AML-193 (cell line): ENCODE measurements at places on chromosomes 1 and 21.

GRCh38 chr1:234840843-234841242 is 230.9 kb upstream of the IRF2BP2 start:
- DNase-seq: no peak

- no peak for DNase-seq
These were observed 174.7 kb downstream of the ADGRL4 start for GRCh38 chr1:78831731-78832360.

- DNase-seq: no peak
These were observed 33.8 kb upstream of the NFASC start for GRCh38 chr1:204836856-204837255.

DNA sequence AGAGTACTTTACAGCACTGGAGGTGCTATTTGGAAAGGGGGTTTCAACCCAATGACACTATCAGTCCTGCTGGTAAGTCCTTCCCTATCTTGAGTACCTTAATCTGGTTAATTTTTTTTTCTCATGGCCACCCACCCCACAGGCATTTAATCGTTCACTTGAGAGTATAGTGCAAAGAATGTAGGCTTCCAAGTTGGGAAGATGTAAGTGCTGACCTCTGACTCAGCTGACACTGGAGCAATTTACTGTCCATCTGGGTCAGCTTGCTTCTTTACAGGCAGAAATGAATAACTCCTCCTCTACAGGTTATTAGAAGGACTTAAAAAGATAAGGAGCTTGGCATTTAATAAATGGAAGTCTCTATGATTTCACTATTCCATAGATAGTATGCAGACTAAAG is 89.6 kb downstream of the AK5 start:
- no peak for DNase-seq

DNA sequence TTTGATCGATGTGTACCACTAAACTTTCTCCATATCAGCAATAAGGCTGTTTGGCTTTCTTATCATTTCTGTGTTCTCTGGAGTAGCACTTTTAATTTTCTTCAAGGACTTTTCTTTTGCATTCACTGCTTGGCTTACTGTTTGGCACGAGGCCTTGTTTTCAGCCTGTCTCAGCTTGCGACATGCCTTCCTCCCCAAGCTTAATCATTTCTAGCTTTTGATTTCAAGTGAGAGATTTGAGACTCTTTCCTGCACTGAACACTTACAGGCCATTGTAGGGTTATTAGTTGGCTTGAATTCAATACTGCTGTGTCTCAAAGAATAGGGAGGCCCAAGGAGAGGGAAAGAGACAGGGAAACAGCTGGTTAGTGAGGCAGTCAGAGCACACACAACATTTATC is 120.6 kb upstream of the KCND3 start:
- no peak for DNase-seq

GRCh38 chr1:176167210-176167609 is 39.9 kb downstream of the COP1 start:
- DNase-seq: no peak

GRCh38 chr1:39622427-39622826 is 17.0 kb downstream of the HEYL start:
- DNase-seq: no peak

GRCh38 chr1:150479927-150480352 is 7.3 kb upstream of the TARS2 start:
- no peak for DNase-seq

- DNase-seq: peak; percentile 9
These were observed 125.9 kb downstream of the HFM1 start for GRCh38 chr1:91278754-91279153.

- DNase-seq: no peak
These were observed 84.4 kb downstream of the AKT3 start for GRCh38 chr1:243765676-243766075.

GRCh38 chr1:67084765-67085318 is 30.9 kb upstream of the SLC35D1 start:
- no peak for DNase-seq

DNA sequence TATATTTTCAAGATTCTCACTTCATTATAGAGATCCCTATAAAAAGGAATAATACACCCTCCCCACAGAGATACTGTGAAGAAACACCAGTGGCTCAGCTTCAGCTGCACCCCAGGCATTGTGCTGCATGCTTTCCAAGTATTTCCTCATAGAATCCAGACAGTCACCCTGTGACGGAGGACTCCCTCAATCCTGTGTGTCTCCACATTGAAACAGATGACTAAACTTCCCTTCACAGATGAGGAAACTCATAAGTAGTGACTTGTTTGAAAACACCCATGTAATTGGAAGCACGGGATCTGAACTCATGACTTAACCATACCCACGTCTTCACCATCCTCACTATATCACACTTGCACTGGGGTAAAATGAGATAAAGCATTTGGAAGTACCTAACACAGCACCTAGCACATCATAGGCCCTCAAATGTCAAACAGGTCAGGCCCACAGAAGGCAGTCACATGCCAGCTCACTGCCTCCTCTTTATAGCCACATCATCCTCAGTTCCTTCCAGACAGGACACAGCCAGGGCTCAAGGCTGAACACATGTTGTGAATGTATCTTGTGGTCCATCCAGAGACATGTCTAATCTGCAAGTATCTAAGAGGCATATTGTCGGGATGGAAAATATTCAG is 55.2 kb downstream of the GPR161 start:
- DNase-seq: no peak

GRCh38 chr1:147847831-147848230 is 54.8 kb upstream of the GJA8 start:
- no peak for DNase-seq

GRCh38 chr1:9434247-9435152 is 104.8 kb upstream of the SLC25A33 start:
- no peak for DNase-seq

GRCh38 chr1:51488372-51489050 is 30.6 kb downstream of the EPS15 start:
- no peak for DNase-seq

DNA sequence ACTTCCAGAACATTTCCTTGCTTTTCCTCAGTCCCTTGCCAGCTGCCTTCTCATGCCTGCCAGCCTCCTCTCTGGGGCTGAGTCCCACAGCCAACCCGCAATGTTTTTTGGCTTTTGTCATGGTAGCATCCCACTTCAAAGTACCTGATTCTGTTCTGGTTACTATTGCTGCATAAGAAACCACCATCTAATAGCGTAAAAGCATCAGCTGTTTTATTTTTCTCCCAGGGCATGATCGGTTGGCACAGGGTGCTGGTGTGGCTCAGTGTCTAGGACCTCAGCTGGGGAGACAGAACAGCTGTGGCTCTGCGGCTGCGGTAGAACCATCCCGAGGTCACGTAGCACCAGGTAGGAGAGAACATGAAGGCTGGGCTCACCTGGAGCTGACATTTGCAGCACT is 8.9 kb upstream of the PRMT2 start:
- DNase-seq: no peak

GRCh38 chr1:50986653-50987052 is 16.6 kb downstream of the CDKN2C start:
- DNase-seq: no peak

GRCh38 chr1:180227861-180228647 is 2.0 kb upstream of the LHX4 start:
- DNase-seq: no peak

- DNase-seq: no peak
These were observed 59.6 kb downstream of the EDEM3 start for GRCh38 chr1:184695023-184695422.

- DNase-seq: no peak
These were observed 1.8 kb downstream of the ZNF669 start for GRCh38 chr1:247102381-247102780.

- DNase-seq: no peak
These were observed 13.6 kb upstream of the GBP6 start for GRCh38 chr1:89350298-89350697.

DNA sequence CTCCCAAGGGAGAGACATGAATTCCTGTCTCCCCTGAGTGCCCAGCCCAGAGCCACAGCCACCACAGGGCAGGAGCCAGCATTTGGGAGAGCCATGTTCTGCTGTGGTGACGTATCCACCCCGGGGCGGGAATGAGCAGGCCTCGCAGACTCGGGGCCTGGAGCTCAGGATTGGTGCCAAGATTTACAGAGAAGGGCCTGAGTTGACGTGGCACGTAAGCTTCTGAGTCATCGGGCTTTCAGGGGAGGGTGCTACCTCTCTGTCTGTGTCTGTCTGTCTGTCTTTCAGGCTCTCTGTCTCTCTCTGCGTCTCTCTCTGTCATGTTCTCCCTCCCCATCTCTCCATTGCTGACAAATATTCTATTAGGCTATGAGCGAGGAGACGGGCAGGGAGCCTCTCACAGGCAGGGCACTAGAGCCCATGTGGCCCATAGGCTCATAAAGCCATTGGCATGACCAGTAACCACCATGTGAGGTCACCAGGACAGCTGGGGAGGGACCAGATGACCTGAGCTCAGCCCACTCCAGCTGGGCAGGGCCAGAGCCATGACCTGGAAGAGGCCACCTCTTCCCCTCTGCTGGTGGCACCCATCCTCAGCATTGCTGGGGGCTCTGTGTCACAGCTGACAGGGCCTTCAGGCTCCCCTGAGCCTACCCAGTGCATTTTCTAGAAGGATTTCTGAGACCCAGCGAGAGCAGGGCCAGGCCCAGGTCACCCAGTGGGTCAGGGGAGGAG is 300.0 kb upstream of the VAMP3 start:
- DNase-seq: no peak

- DNase-seq: no peak
These were observed 42.3 kb downstream of the CD247 start for GRCh38 chr1:167476061-167476460.

DNA sequence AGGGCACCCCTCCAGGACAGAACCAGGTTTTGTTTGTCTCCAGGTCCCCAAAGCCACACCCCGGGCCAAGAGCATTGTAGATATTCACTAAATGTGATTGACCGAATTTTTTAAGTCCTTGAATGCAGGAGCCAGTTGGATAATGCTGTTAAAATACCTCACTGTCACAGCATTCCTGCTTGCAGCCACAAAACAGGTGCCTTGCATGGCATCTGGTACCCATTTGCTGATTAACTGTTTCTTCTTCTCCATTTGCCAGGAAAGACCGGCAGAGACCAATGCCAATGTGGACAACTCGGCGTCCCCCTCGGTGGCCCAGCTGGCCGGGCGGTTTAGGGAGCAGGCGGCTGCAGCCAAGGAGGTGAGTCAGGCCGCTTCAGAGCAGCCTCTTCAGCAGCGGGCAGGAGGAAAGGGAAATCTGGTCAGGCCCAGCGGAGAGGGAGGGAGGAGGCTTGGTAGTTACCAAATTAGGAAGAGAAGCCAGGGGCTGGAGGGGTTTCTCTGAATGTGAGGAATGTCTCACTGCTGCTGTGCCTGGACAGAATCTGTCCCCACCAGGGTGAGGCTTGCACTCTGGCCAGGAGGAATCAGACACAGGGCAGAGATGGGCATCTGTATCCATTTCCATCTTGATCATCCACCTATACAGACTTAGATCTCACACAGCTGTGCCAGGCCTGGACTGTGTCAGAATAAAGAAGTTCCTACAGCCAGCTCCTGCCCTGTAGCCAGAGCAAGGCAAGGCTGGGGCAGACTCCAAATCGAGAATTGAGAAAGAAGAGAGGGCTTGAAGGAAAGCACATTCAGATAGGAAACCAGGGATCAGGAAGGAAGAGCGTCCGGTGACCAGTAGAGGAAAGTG is 37.9 kb upstream of the MPZL1 start:
- no peak for DNase-seq

DNA sequence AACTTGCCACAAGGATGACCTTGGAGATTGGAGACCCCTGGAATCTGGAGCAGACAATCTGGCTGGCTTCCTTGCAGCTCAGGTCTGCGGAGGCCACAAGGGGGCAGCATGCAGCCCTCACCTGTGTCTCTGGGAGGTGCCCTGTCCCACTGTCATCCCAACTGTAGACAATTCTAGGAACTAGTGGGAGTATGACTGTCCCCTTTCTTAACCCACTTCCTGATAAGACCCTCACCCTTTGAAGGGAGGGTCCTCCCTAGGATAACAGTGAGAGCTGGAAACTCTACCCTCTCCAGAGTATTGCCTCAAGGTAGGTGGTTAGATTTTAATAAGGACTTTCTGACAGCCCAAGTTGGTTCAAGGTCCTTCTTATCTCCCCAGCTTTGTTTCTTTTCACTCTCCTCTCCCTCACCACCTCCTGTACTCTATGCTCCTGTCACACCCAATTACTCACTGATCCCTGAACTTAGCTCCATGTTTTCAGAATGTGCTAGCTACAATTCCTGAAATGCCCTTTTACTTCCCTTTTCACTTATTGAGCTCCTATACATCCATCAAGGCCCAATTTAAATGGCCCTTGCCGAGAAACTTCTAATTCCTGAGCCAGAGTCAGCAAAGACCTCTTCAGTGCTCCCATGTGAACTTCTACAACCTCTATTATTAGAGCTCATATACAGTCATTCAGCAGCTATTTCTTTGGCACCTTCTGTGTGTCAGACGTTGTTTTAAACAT is 9.2 kb upstream of the KCNQ4 start:
- peak; percentile 32 for DNase-seq

- DNase-seq: no peak
These were observed 9.3 kb downstream of the PLEKHM2 start for GRCh38 chr1:15693371-15693770.

GRCh38 chr1:149849947-149850360 is 49.4 kb upstream of the BOLA1 start:
- DNase-seq: no peak

GRCh38 chr1:229514578-229515275 is 6.6 kb upstream of the NUP133 start:
- DNase-seq: peak; percentile 75

- no peak for DNase-seq
These were observed 352 bp downstream of the MEX3A start for GRCh38 chr1:156081917-156082308.

- no peak for DNase-seq
These were observed 34.5 kb downstream of the LHX4 start for GRCh38 chr1:180264595-180264994.

DNA sequence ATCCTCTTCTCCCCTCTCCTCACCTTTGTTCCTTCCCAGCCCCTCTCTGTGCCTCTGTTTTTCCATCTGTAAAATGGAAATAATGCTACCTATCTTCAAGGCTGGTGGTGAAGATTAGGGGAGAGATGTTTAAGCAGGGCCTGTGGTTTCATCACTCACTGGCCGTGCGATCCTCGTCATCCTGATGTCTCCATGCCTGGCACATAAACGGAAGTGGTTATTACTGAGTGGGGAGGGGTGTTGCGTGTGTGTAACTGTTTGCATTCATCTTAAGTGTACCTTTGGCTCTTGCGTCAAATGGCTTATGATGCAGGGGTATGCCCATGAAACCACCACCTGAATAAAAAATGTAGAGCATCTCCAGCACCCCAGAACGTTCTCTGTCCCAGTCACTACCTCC is 17.2 kb upstream of the C1QA start:
- peak; percentile 61 for DNase-seq

DNA sequence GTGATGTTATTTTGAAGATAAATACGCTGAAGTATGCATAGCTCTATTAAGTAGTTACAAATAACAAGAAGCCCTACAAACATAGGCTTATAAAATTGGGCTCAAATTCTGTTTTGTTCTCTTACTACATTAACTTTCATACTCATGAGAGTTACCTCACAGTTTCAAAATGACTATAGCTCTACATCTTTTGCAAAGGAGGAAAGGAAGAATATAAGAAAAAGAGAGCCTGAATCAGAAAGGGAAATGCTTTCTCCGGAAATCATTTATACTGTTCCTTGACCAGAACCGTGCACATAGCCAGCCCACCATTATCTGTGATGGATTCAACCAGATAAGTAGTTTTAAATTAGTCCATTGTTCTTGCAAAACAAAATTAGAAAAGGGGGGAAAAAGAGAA is 1252.1 kb downstream of the NCAM2 start:
- no peak for DNase-seq

- DNase-seq: no peak
These were observed 5.9 kb downstream of the RNF186 start for GRCh38 chr1:19809044-19809750.
